ENCODE measurements at places on chromosomes 7 and 10.

- DNase-seq = no peak
These were observed 221.3 kb upstream of the CSTF2T start for GRCh38 chr10:51920672-51921071.

DNA sequence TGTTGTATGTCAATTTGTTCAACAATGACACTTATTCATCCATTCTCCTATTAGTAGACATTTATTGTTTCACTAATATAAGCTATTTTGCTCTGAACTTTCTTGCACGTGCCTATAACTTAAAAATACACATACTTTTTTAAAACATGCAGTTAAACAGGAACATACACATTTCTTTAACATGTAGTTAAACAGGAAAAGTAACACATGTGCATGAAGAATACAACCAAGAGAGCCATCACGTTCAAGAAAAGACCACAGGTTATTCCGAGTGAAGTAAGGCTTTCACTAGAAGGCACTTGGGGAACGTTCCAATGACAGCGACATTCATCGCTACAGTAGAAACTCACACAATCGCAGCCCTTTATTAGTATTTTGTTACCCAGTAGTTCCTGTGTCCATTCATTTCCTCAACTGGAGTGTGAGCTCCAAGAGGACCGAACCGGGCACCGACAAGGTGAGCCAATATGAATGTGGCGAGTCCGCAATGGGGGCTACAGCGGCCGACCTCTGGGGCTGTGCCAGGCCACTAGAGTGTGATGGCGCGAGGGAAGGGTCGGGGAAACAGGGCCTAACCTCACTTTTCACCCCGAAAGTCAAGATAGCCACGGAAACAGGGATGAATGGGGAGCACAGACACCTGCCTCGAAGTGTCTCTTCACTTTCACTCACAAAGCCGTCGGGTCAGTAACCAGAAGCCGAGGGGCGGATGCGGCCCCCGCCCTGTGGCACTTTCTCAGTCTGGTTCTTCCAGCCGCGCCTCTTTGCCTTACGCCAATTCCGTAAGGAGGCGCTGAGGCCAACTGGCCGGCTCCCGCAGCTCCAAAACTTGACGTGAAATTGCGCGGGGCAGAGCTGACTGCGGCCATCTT, 775 bp upstream of the SEPTIN7 start:
- peak; percentile 82 for DNase-seq

DNA sequence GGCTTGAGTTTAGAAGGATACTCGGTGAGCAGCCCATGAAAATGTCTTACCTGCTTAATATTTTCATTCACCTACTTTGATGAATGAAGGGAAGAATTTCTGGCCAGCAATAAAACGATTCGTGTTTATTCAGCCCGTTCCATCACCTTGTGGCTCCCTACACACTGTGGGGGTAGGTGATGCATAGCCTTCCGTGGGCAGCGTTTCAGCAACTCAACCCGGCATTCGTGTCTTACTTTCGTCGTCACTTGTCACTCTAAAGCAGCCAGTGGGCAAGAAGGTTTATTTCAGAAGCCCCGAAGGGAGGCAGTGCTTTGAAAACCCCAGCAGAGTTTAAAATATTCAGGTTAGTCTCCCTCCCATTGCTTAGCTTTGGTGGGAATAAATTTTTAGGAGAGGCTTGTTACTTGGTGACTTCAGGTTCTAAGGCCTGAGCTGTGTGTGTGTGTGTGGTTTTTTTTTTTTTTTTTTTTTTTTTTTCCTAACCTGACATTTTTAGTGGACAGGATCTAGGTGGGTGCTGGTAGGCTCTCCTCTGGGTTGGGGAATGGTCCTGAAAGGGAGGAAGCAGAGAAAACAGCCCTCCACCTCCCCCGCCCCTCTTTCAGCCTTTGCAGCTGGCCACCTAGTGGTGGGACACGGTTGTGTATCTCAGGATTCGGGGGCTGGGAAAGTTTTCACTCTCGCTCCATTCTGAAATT, 1.8 kb downstream of the GRK5 start:
- peak; percentile 47 for DNase-seq

- DNase-seq = no peak
These were observed 2.4 kb upstream of the SERPINE1 start for GRCh38 chr7:101124376-101125056.

DNA sequence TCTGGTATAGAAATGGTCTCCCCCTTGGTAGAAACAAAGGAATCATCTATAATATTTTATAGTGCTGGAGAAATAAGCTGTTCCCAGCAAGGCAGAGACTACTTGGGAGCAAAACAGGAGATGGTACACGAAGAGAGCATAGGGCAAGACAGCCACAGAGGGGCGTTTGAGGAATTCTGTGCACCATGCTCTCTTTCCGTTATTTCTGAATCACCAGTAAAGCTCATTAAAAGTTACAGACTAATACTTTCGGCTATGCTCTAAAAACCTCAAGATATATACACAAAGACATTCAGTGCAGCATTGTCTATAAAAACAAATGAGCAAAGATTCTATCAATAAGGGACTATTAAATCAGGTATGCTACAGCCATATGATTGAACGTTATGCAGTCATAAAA, 68.5 kb upstream of the FHIP2A start:
- DNase-seq = no peak

DNA sequence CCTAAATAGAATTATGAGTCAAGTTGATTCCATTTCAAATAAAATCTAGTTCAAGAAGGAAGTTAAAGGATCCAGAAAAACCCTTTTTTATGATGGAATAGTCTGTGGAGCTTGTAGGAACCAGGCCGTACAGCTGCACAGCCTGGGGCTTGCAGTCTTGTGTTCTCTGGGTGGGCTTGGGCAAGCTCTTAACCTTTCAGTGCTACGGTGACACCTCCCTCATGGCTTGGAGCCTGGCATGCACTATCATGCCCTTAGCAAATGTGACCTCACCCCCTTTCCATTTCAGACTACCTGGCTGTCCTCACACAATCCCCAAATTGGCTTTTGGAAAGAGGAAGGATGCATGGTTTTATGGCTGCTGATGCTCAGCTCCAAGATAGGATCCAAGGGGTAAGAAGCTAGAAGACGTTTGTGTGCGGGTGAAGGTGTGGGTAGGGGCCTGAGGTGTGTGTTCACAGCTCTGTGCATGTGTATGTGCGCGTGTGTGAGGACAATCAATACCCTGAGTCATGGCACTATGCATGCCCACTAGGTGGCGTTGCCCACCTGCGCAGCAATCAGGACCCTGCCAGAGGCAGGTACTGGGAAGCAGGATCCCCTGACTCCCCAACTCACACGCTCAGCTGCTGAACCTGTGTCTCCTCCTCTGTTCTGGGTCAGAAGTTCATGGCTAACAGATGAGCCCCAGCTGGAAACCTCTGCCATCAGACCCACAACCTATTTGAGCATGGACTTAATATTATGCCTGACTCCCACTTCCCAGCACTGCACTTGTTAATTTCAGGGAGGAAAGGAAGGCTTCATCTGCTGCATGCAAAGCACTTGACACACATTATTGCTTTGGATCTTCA, 113.4 kb downstream of the PTPN20 start:
- peak; percentile 47 for DNase-seq

DNA sequence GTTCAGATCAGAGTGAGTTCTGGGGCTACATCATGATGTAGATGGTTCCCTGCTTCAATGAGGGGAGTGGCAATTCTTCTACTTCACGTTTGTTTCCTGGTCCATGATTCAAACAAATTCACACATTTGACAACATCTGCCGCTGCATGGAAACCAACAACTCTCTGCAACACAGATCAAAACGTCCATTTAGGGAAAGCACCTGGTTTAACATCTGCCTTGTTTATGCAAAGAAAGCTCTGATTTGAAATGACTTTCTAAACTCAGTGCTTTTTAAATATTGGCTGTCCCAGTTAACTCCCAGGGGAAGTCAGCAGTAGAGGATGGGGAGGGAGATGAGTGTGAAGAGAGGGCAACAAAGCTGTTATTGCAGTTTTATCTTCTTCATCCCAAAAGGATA, 93.8 kb downstream of the GAD2 start:
- DNase-seq = no peak

- DNase-seq = no peak
These were observed 55.9 kb upstream of the ADRB1 start for GRCh38 chr10:113987805-113988204.

DNA sequence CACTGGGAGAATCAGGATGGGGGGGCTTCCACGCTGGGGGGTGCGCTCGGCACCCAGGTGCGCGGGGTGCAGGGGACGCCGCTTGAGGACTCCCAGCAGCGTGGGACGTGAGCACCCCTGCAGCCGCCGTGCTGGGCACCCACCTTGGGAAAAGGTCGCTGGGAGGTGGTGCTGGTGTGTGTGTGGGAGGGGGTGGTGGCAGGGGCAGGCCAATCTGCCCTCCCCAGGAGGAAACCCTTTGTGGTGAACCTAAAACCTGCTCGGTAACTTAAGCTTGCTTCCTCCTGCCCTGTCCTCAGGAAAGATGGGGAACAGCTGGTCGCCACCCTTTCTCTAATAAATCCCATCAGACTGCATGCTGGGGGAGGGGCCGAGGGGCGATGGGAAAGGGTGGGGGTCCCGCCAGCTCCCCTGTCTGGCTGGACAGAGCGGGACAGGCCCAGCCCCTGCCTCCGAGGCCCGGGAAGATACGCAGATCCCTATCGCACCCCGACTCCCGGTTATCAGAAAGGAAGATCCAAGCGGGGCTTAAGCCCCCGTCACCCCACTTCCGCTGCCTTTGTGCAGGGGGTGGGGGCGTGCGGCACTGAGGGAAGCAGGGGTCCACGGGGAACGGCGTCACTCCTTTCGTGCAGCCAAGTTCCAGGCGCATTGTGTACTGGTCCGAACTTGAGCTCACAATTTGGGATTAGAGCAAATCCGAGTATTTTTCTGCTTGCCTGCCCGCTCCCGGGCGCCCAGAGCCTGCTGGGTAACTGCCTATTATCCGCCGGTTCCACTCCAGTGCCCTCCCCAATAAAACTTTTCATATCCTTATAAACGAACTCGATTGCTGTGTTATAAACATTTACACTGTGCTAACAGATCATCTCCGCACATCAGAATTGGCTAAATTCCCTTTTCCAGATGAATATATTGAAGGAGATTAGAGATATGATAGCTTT, 64.6 kb downstream of the UNCX start:
- no peak for DNase-seq

DNA sequence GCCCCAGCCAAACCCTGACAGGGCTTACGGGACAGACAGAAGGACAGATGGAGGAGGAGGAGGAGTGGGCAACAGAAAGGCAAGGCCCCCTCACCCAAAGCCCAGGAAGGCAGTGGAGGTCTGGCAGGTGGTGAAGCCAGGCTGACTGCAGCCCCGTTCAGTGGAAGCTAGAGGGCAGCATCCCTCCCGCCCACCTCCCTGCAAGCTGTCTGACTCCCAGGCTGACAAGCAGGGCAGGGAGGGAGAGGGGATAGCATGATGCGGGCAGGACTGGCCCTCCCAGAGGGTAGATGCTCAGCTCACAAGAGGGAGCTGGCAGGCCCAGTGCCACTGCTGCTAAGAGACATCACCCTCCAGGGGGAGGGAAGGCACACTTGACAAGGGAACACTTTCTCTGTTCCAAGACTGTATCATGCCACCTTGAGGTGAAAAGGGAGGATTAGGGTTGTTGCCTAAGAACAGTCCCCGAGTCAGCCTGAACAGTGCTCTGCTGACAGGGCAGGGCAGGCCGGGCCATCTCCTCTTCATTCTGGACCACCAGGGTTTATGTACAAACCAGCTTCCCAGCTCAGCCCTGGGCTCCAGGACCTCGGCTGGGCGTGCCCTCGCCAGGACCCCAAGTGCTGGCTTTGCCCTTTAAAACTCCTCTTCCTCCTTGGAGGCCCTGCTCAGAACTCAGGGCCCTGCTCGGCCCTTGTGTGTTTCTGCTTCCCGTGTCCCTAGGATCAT, 61.8 kb downstream of the RASGEF1A start:
- DNase-seq = no peak

GRCh38 chr10:55203319-55203718, 402.3 kb upstream of the PCDH15 start:
- no peak for DNase-seq

DNA sequence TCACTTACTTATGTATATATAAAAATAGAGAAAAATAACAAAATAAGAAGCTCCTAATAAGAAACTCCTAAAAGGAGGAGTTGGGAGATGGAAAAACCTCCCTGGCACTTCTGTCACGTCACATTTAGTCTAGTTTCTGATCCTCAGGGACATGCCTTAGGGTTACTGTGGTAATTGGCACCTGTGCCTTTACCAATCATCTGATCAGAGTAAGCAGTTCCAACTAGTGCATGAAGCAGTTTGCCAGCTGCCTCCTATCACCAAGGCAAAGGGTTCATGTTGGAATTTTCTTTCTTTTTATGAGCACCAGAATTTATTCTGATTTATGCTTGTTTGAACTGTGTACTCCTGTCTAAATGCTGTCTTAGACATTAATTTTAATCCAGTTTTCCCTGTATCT, 49.9 kb downstream of the ARL4A start:
- DNase-seq = no peak

- no peak for DNase-seq
These were observed 408.2 kb upstream of the ADARB2 start for GRCh38 chr10:2145491-2145890.

- no peak for DNase-seq
These were observed 704.7 kb upstream of the C7orf33 start for GRCh38 chr7:147885869-147886268.

DNA sequence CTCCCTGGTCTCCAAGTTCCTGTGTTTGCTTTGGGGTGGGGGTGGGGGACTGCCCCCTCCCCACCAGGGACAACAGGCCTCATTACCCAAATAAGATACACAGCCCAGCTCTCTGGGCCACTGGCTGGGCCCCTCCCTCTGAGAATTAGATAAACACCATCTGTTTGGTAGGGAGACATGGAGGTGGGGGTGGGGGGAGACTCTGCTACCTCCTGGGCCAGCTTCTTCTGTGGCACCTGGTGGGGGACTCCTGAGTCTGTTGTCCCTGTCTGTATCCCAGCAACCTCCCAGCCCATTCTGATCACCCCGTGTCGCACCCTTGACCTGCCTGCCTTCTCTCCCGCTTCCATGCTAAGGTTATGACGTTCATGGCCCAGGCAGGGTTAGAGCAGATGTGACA, 5.8 kb downstream of the MLXIPL start:
- no peak for DNase-seq

GRCh38 chr7:51451751-51452476, 135.3 kb upstream of the COBL start:
- no peak for DNase-seq

DNA sequence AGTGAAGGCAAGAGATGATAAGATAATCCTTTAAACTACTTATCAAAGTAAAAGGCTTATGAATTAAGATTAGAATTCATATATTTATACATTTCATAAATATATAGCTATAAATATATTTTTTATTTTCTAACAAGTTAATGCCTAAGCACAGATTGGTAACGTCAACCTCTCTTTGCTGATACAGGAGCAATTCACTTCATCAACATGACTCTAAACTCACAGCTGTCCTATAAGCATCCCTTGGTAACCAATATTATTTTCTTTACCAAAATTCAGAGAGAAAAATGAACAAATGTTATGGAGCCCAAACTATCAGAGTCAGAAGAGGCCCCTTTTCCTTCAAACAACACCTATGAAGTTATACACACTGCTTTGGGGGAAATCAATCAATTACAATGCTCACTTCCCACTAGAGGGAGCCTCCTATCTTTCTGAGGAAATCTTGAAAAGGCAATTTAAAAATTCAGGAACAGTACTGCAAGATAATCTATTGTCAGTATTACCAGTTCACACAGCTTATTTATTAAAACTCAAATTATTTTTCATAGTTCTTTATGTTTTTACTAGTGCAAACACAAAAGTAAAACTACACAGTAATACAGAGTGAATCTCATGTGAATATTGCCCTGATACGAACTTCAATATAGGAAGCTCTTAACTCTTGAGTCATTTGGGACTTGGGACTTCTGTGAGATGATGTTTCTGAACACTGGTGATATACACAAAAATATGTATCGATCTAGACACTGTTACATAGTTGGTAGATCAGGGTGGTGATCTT, 51.0 kb upstream of the NOBOX start:
- no peak for DNase-seq

- no peak for DNase-seq
These were observed 129.9 kb upstream of the ITGB1 start for GRCh38 chr10:33087922-33088321.

All from stimulated activated CD4-positive, alpha-beta T cell treated with anti-CD3 and anti-CD28 coated beads, TNF-alpha, amount 100 ng/mL, for 24 hours (primary cell).